ENCODE measurements at places on chromosomes 4 and X.

DNA sequence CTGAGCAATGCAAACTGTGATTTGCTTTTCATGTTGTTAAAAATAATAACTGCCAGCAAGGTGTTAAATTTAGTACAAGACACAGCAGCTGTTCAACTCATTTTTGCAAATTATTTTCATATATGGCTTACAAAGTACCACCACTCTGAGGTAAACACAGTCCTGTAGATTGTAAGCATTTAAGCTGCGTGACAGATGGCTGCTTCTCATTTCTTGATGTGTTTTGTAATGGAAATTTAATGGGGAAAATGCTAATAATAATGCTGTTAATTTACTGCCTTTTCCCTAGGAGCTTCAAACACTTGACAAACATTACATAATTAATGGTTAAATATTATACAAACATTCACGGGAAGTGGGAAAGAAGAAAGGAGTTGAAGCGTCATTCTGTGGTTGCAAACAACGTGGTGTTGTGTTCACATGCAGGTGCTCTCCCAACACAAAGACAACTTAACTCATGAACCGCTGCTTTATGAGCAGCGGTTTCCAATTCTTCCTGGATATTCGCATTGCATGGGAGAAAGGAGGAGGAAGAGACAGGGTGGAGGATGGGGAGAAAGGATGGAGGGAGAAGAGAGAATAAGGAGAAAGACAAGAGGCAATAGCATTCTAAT is 236.8 kb upstream of the VCX start:
- DNase-seq = no peak

GRCh38 chr4:3307891-3308575 is 15.2 kb downstream of the RGS12 start:
- no peak for DNase-seq

- DNase-seq = no peak
Measured at GRCh38 chrX:30881797-30882196, 7.3 kb downstream of the TAB3 start.

GRCh38 chr4:28744066-28744465 is 1883.4 kb downstream of the STIM2 start:
- no peak for DNase-seq

- DNase-seq = peak; percentile 37
Measured at GRCh38 chrX:65528705-65529340, 5.8 kb downstream of the LAS1L start.

GRCh38 chr4:140595065-140595464 is 26.3 kb upstream of the UCP1 start:
- DNase-seq = no peak

- DNase-seq = no peak
Measured at GRCh38 chr4:97720869-97721432, 422.3 kb downstream of the STPG2 start.

DNA sequence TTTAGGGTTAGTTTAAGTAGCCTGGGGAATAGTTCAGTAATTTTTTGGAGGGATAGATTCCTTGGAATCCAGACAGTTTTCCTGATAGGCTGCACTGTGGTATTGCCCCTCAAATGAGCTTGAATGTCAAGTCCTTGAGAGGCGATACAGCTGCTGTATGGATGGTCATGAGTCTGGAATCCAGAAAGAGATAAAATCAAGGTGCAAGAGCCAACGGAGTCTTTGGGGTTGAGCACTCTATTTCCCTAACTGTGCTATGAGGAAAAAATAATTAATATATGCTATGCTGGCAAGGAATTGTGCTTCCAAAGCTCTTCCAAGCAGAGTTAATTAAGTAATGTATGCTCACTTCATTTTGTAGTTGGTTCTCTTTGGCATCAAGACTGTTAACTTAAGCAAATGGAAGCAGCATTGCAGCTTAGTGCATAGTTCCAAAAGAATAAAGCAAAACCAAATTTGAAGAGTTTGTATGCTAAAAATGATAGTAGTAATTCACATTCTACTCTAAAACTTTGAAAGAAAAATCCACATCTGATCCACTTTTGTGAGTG is 48.8 kb downstream of the LIMCH1 start:
- DNase-seq = no peak

DNA sequence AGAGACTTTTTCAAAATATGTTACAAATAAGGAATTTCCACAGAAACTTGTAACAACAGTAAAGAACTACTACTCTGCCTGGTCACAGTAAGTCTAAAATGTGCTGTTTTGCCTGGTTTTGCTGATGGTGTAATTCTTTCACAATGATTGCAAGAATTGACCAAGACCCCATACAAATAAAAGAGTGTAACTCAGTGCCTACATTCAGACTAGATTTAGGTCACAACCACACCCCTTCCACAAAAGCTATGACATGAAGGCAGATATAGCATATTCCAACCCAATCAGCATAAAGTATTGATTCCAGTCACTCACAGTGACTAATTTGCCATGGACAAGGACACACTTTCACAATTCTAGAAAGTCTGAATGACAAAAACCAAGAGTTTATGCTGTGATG is 53.7 kb upstream of the TMPRSS11F start:
- no peak for DNase-seq

DNA sequence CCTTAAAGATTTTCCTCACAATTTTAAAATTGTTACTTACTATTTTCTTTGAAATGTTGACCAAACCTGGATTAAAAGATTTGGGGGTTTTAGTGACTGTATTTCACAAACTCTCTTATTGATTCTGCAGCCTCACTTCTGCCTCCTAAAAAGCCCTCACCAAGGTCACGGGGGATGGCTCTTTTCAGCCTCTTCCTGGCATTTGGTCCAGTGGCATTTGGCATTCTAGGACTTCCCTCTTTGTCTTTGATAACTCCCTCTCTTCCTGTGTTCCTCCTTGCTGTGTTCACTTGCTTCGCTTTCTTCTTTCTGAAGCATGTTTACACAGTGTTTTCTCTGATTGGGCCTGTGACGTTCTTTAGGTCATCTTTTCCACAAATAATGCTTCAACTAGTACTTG is 21.5 kb downstream of the PKD2 start:
- DNase-seq = no peak

- DNase-seq = peak; percentile 13
Measured at GRCh38 chr4:143335979-143336780, 496 bp upstream of the GAB1 start.

GRCh38 chrX:39675619-39676018 is 422.1 kb downstream of the BCOR start:
- DNase-seq = no peak

- DNase-seq = no peak
Measured at GRCh38 chr4:34193451-34194154, 2050.7 kb downstream of the ARAP2 start.

DNA sequence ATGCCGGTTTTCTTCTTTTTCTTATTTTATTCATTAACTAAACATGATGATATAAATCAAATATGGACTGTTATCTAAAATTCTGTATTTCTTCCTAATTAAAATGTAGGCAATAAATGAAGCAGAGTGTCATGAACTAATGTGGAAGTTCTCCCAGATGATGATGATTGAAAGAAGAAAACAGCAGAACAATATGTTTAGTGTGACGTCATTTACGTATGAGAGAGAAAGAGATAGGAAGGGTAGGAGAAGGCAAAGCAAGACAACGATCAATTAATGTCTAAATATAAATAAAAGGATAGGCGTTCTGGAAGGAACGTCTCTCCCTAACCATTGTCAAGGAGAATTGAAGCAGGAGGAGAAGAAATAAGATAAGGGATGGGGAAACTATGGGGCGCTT is 105.2 kb downstream of the NEUROG2 start:
- DNase-seq = no peak

GRCh38 chr4:127632420-127633403 is at the start of gene INTU:
TSS of gene INTU (plus strand) at chr4:127632957. CDS start at chr4:127633035, 78 bp downstream.
- peak; percentile 12 for DNase-seq

DNA sequence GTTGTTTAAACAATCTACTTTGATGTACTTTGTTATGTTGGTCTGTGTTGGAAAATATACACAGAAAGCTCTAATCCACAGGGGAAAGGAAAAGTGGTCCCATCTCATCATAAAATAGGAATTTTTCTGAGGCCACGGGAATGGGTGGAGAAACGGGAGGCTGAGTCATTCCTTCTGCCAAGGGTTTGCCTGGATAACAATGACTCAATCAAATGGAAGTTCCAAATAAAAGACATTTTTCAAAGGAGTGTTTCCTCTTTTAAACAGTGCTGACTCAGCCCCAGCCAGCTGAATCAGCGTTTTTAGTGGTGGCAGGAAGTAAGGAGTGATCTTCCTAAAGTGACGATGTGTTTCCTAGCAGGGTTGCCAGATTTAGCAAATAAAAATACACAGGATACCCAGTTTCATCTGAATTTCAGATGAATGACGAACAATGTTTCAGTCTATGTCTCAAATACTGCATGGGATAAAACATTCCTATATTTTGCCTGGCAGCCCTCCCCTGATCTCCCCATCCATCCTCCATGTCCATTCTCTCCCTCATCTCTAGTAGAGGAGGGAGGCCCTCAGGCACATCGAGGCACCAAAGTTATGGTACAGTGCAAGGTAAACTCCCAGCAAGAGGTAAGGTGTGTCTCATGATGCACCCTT is 345.4 kb upstream of the GATB start:
- DNase-seq = peak; percentile 23

- no peak for DNase-seq
Measured at GRCh38 chrX:11472879-11473278, 179.7 kb downstream of the AMELX start.

DNA sequence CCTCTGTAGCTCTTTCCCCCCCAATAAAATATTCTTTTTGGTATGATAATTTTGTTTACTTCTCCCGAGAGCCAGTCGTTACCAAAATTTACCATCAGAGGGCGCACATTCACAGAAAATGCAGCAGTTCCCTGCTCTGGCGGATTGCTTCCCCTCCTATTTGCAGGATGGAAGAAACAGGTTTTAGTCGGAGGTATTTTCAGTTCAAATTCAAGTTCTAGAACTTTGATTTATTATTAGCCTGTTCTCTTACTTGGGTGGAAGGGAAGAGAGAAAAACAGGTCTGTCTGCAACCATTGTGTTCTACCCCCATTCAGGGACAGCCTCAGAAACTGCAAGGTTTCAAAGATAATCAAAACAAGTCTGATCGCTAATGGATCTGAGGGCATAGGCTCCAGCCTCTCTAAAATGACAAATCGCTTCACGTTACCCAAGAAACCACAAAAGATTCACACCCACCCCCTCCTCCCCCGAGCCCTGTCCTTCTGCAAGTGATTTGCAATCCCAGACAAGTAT is 263.8 kb upstream of the RPS6KA3 start:
- peak; percentile 46 for DNase-seq

DNA sequence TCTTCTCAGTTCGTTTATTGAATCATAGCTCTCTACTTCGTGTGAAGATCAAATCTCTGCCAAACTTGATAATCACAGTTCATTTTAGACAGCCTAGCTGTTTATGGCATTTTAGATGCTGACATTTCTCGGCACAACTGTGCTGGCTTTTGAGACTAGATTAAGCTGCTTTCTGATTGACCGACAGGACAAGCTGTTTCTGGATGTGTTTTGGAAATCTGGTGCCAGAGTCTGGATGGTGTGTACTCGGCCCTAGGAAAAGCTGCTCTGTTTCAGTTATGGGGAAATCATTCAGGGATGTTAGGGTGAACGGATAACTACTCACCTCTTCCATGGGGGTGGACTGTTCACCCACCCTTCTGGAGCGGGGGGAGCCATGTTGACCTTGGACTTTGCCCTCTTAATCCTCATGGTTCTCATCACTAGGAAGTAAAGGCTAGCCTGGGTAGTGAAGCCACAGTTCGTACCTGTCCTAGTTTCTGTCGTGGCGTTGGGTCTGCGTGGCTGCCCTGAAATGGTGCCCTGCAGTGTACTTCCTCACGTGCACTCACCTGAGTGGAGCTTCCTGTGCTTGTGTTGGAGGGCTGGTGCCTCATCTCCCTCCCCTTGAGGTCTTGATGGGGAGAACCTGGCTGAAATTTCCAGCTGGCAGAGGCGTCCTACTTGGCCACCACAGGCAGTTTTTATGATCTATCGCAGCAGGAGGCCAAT is 13.7 kb upstream of the WDR1 start:
- DNase-seq = no peak

- no peak for DNase-seq
Measured at GRCh38 chr4:151052785-151053184, 37.7 kb upstream of the LRBA start.

GRCh38 chr4:15451181-15451865 is 18.4 kb upstream of the CC2D2A start:
- no peak for DNase-seq

GRCh38 chr4:120731561-120731960 is 191.0 kb downstream of the PRDM5 start:
- DNase-seq = no peak

DNA sequence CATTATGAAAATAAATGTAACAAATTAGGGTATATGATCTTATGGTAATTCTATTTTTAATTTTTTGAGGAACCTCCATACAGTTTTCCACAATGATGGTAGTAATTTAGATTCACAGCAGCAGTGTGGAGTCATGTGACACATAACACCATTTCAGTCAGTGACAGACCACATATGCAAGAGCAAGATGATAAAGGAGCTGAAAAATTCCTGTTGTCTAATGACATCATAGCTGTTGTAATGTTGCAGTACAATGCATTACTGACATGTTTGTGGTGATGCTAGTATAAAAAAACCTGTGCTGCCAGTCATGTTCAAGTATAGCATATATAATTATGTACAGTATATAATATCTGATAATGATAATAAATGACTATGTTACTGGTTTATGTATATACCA is 28.5 kb downstream of the EMCN start:
- DNase-seq = no peak

- no peak for DNase-seq
Measured at GRCh38 chrX:28586286-28586685, 960 bp upstream of the IL1RAPL1 start.

- no peak for DNase-seq
Measured at GRCh38 chrX:9557521-9557920, 92.7 kb downstream of the TBL1X start.

GRCh38 chrX:9340598-9341290 is 124.1 kb upstream of the TBL1X start:
- DNase-seq = peak; percentile 29

- peak; percentile 18 for DNase-seq
Measured at GRCh38 chrX:66638591-66639500, at the start of gene EDA2R. TSS of gene EDA2R (minus strand) at chrX:66639078. CDS start at chrX:66616020, 23,058 bp downstream.

GRCh38 chrX:152892999-152893891 is 4.6 kb upstream of the ZNF185 start:
- no peak for DNase-seq

- DNase-seq = no peak
Measured at GRCh38 chr4:3810111-3810680, 44.0 kb downstream of the ADRA2C start.

DNA sequence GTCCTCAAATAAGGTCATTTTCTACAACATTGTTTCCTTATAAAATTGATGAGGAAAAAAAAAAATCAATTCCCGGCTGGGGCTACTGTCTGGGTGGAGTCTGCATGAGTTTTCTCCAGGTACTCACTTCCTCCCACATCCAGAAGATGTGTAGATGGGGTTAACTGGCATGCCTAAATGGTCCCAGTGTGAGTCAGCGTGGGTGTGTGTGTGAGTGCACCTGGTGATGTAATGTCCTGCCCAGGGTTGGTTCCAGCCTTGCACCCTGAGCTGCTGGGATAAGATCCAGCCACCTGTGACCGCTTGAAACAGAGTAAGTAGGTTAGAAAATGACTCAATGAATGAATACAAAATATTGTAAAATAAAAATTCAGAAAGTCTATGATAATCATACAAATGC is 11.1 kb downstream of the USP26 start:
- no peak for DNase-seq

GRCh38 chr4:186806679-186807421 is 83.2 kb upstream of the FAT1 start:
- no peak for DNase-seq

- DNase-seq = no peak
Measured at GRCh38 chr4:33467291-33467690, 2747.1 kb downstream of the PCDH7 start.

Measured in activated naive CD4-positive, alpha-beta T cell treated with anti-CD3 and anti-CD28 coated beads, Interleukin-2, amount 50 U/mL, for 16 hours (primary cell).